ENCODE measurements at places on chromosomes 6 and 20. TPM values are rescaled to one million over a fixed set of nuclear protein-coding genes. Genes with fewer than 3 reads are reported as not detected.
A peak's percentile ranks its signal among the peaks of the same experiment; 100 is the strongest.

GRCh38 chr6:151389618-151390275 is 1.6 kb downstream of the ZBTB2 start:
- DNase-seq, result peak; percentile 59

PKIB gene
- total RNA-seq, result 5.1 TPM

- DNase-seq, result no peak
Observed at GRCh38 chr6:105833959-105834947, 251.9 kb upstream of the PRDM1 start.

RNF5 gene
- total RNA-seq, result 30.1 TPM

GRCh38 chr20:47821481-47822100 is 36.3 kb upstream of the SULF2 start:
- no peak for DNase-seq

DNA sequence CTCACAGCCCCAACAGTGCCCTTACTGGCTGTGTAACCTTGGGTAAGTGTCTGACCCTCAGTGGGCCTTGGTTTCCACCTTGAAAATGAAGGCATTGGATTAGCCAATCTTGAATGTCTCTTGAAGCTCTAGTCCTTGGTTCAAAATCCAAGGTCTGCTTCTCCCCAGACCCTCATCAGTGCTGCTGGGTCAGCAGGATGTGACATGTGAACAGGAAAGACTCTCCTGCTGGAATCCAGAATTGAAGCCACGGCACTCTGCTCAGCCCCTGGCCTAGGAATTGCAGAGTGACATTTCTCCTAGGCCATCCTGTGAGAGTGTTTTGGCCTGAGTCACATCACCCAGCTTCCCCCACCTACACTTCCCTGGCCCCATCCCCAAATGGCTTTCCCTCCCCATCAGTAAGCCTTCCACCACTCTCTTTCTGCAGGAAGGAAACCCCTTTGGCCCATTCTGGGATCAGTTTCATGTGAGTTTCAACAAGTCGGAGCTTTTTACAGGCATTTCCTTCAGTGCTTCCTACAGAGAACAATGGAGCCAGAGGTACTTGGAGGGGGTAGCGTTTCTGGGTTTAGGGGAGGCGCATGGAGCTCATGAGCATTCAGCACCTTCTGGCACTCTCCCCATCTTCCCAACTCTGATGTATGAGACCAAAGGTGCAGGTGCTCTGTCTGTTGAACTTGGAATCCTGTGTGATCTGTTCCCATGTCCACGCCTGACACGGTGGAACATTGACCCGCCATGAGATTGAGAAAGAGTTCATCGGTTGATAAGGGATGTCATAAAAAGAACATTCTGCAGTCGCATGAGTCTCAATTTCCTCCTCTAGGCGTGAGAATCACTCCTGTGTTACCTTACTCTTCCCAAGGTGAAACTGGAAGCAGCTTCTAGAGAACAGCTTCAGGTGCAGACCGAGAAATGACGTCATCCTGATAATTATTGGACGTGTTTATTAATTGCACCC is 8.8 kb downstream of the POFUT1 start:
- no peak for DNase-seq

HCRTR2 gene
- 0.16 TPM for total RNA-seq

GRCh38 chr20:3813848-3814581 is 6.3 kb upstream of the AP5S1 start:
- no peak for DNase-seq

MCCD1 gene
- total RNA-seq, result not detected

DNA sequence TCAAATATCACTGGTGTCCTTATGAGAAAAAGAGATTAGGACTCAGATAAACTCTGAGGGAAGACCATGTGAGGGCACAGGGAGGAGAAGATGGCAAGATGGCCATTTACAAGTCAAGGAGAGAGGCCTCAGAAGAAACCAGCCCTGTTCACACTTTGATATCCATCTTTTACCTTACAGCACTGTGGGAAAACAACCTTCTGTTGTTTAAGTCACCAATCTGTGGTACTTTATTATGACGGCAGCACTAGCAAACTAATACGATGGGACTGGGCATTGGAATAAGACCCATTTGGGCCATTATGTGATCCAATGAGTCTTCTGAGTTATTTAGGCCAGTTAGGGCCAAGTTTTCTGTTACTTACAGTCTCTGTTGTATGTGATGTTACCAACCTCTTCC is 26.4 kb upstream of the CD2AP start:
- no peak for DNase-seq

DLK2 gene
- 2.0 TPM for total RNA-seq

GRCh38 chr20:58991715-58992114 is 10.7 kb downstream of the NELFCD start:
- no peak for DNase-seq

PI3 gene
- total RNA-seq, result not detected

DNA sequence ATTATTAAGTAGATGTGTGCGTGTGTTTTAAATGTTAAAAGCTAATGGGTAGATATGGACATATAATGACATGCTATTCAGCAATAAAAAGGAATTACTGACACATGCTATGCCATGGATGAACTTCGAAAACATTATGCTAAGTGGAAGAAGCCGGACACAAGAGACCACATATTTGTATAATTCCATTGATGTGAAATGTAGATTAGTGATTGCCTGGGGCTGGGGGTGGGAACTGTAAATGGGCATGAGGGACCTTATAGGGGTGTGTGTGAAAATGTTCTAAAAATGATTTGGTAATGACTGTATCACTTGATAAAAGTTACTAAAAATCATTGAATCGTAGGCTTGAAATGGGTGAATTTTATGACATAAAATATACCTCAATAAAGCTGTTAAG is 104.5 kb upstream of the BEND3 start:
- DNase-seq, result no peak

GRCh38 chr20:8523684-8524083 is 391.6 kb downstream of the PLCB1 start:
- no peak for DNase-seq

- DNase-seq, result peak; percentile 14
Observed at GRCh38 chr20:56554869-56555268, 21.8 kb downstream of the FAM209B start.

- no peak for DNase-seq
Observed at GRCh38 chr6:52617087-52617486, 40.2 kb upstream of the TRAM2 start.

DNA sequence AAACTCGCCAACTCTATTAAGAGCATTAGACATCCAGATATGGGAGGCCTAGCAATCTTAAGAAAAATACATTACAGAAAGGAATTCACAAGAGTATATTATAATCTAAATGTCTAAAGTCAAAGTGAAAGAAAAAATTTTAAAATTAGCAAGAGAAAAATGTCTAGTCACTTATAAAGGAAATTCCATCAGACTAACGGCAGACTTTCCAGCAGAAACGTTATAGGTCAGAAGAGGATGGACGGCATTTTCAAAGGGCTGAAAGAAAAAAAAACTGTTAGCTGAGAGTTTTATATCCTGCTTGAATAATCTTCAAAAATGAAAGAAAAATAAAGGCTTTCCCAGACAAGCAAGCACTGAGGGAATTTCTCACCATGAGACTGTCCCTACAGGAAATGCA is 269.0 kb downstream of the HDGFL1 start:
- DNase-seq, result no peak

GRCh38 chr6:115602466-115602865 is 458.2 kb downstream of the FRK start:
- DNase-seq, result no peak

GRCh38 chr6:5044866-5045265 is 40.3 kb upstream of the PPP1R3G start:
- DNase-seq, result no peak

WFDC12 gene
- not detected for total RNA-seq

GRCh38 chr6:50846144-50846851 is 27.6 kb downstream of the TFAP2B start:
- DNase-seq, result no peak

TP53TG5 gene
- 0.69 TPM for total RNA-seq

DNA sequence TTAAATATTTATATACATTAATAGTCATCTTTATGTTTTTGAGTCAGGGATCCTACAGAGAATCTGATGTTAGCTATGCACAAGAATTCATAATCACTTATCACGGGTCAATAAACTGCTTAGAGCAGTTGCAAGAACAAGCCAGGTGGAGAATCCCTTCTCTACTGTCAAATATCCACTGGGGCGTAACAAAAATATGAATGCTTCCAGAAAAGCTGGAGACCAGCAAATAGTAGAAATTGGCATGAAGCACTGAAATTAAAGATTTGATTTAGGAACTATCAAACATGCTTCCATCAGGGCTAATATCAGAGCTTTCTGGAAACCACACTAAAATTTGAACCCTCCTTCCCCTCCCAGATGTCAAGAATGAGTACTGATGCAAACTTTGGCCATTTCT is 37.3 kb downstream of the ADGRG6 start:
- no peak for DNase-seq

GRCh38 chr6:133040803-133041419 is 200.2 kb upstream of the EYA4 start:
- DNase-seq, result no peak

Measured in urinary bladder (tissue), 4 donors.